Nephron progenitor cell (in vitro differentiated cells): ENCODE measurements at places on chromosomes 12 and 14.

DNA sequence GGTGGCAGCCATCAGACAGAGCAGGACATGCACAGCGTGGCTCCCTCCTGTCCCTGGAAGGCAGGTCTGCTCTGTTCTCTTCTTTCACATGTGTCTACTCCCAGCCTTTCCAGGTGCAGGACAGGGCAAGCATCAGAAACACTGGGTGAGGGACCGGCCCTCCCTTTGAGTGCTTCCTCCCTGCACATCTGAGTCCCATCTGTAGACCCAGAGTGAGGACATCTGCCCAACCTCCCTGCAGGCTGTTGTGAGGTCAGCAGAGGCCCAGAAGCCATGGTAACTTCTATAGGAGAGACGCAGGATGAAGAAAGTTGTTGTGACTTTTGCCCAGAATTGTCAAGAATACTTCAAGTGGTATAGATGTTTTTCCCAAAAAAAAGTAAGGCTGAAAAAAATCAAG lies 282.7 kb downstream of the CACNA1C start:
- H3K36me3 ChIP-seq: no peaks in the 10 kb centered on the region
- no peak for DNase-seq
- peak overlapping the region; percentile 97 for H3K27ac ChIP-seq
- H3K4me1 ChIP-seq: peaks cover 61% of the 10 kb centered on the region
- H3K4me3 ChIP-seq: peak overlapping the region; percentile 50
- H3K27me3 ChIP-seq: peaks cover 3% of the 10 kb centered on the region

- DNase-seq: no peak
- no peak overlapping the region for H3K4me3 ChIP-seq
- no peak overlapping the region for H3K27ac ChIP-seq
- no peaks in the 10 kb centered on the region for H3K4me1 ChIP-seq
- H3K36me3 ChIP-seq: no peaks in the 10 kb centered on the region
Observed at GRCh38 chr12:7485095-7485494, 18.5 kb downstream of the CD163 start.

DNA sequence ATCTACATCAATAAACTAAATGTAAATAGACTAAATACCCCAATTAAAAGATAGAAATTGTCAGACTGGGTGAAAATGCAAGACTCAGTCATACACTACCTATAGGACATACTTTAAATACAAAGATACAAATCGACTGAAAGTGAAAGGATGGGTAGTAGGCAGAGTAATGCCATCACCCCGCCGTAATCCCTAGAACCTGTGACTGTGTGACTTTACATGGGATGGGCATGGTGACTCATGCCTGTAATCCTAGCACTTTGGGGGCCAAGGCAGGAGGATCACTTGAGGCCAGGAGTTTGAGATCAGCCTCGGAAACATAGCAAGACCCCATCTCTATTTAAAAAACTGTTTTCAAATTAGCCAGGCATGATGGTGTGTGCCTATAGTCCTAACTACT lies 2.6 kb upstream of the EVL start:
- no peaks in the 10 kb centered on the region for H3K27me3 ChIP-seq
- H3K27ac ChIP-seq: peak overlapping the region; percentile 34
- no peak overlapping the region for H3K4me3 ChIP-seq
- H3K36me3 ChIP-seq: peaks cover 21% of the 10 kb centered on the region

DNA sequence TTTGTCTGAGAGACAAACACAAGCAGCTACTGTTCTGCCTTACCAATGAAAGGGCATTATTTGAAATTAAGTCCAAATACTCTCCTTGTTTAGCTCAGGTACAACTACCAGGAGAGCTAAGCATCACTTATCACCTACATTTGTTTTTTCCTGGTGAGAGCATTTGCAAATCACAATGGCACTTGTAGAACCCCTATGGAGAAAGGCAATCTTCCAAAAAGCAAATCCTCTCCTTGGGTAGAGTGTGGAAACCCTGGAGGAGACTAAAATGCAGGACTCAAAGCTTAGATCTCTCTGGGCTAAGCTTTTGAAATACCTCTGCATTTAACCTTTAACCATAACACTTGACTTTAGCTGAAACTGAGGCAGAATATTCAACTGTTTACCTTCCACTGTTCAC lies 20.8 kb downstream of the GTSF1 start:
- no peak overlapping the region for H3K27ac ChIP-seq
- H3K4me1 ChIP-seq: no peaks in the 10 kb centered on the region
- H3K4me3 ChIP-seq: no peak overlapping the region
- peaks cover 24% of the 10 kb centered on the region for H3K27me3 ChIP-seq
- no peaks in the 10 kb centered on the region for H3K36me3 ChIP-seq

DNA sequence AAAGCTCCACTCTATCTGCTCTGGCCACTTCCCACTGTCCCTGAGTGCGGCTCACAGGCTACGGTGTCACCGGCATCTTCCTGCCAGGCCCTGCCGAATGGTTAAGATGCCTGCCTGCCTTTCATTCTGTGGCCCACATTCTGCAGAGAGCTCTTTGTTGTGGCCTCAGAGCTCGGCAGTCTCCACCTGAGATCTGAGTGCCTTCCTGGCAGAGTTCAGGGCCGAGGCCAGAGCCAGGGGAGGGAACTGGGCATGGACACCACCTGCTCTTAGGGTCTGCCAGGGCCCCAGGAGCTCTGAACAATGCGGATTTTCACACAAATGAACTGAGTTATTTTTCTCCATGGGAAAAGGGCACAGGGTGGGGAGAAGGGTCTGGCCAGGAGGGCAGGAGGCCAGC lies 127.2 kb downstream of the RBM19 start:
- no peak overlapping the region for H3K4me3 ChIP-seq
- H3K36me3 ChIP-seq: no peaks in the 10 kb centered on the region
- H3K4me1 ChIP-seq: peaks cover 52% of the 10 kb centered on the region
- peaks cover 2% of the 10 kb centered on the region for H3K27me3 ChIP-seq
